ENCODE measurements at places on chromosomes 7 and 10.

DNA sequence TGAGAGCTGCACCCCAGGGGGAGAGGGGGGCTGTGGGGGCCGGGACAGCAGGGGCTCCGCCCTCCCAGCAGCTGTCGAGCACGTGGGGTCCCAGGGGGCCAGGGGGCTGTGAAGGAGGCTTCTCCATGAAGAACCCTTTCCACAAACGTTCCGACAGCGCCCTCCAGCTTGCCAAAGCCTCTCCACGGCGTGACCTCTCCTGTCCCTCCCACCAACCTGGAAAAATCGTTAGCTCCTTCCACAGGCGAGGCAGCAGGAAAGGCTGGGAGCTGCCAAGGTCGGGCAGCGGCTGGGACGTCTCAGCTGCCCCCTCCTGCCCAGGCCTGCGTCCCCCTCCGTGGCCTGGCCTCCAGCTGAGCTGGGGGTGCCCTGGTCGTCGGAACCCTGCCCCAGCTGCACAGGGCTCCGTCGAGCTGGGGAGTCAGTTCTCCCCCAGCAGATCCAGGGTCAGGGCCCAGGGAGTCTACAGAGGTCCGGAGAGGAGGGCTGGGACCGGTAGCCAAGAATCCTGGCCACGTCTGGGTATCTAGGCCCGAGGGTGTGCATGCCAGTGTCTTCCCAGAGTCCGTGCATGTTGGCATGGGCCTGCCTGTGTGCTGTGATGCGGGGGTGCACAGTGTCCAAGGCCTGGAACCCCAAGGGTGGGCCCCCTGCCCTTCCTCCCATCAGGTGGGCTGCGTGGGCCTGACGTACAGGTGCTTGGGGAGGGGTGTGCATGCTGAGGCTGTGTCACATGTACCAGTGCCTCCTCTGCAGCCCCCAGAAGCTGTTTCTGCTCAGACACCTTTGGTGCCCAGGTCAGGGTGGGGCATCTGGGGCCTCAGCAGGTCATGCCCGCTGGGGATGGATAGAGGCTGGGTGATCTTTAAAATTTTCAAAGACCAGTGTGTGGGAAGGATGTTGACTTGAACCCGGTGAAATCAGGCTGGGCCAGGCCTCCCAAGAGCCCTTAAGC, 66.5 kb downstream of the UNCX start:
- no peak for DNase-seq

DNA sequence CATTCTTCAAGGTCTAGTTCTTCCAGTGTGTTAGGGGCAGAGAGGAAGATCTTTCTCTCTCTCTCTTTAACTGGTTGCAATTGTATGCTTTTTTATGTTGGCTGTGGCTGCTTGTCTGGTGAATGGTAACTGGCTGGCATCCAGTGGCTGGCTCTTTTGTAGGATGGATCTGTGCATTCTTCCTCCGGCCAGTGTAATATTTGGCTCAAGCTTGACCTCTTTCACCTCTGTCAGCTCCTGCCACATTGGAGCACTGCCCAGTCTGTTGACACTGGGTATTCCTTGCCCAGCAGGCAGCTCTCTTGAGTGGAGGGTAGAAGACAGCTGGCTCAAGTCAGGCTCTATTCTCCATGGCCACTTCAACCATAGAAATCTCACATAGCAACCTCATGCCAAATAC, 528.3 kb downstream of the PHTF2 start:
- DNase-seq: no peak

DNA sequence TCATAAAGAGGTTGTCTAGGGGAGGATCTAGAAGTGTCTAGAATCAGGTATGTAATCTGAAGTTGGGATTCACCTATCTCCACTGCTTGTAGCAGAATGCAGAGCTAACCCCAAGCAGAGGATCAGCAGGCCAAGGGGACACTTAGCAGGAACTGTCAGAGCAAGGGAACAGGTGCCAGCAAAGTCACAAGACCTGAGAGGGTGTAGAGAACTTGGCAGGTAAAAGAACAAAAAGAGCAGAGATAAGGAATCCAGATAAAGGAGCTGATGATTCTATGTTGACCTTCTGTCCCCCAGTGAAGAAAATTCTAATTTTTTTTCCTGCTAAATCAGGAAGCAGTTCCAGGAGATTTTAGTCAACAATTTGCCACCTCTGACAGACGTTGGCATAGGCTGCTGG, 91.4 kb upstream of the CCDC71L start:
- DNase-seq: no peak

DNA sequence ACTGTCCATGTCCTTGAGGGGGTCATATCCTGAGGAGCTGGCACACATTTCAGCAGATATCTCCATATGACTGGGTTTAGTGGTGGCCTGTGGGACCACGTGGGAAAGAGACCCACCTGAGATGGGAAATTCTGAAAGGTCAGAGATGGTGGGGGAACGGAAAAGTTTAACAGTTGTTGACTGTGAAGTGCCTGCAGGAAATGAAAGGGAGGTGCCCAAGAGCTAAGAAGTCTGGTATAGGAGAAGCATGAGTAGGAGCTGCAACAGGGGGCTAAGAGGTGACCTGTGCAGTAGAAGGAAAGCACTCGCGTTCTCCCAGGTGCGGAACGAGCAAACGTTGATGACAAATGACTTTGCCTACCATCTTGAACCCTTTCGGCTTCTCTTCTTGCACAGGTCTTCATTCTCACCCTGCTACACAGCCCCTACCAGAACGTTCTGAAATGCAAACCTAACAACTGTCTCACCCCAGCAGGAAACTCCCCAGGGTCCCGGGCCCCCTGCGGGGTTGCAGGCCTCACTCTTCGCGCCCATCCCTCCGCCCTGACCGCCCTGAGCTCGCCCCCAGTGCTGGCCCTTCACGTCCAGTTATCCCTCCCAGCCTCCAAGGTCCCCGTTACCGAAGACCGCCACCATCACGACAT, 9.8 kb upstream of the FXYD4 start:
- DNase-seq: peak; percentile 46

DNA sequence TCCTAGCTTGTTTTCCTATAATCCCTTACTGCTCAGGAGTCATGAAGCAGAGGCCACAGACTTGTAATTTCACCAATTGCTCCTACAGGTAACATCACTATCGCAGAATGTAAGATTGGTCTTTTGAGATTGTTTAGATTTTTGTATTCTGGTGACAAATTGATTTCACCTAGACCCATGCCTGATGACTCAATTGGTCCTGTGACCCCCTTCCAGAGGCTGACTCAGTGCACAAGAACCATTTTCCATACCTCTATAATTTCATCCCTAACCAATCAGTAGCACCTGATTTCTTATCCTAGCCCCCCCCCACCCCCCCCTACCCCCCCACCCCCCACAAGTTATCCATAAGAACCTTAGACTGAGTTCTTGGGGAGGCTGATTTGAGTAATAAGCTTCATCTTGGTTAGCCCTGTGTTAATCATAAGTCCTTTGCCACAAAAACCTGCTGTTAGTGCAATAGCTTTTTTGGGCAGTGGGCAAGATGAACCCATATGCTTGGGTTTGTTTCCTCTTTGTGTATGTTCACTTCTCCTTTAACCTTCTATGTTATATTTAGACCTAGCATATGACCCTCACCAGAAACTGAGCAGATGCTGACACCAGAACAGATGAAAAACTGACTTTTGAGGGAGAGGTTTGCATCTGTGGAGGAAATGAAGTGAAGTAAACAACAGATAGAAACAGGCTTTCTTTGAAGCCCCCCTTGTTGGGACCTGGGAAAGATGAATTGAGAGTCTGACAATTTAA, 187.1 kb downstream of the KIF20B start:
- DNase-seq: no peak

Data from activated CD8-positive, alpha-beta memory T cell treated with anti-CD3 and anti-CD28 coated beads, Interleukin-2, amount 10 ng/mL, durations not matched to agents 7 days and 5 days (primary cell).